Cardiac ventricle fibroblast (primary cell): ENCODE measurements at places on chromosomes 5 and 9. TPM values are rescaled to one million over a fixed set of nuclear protein-coding genes. Genes with fewer than 3 reads are reported as not detected.

The AGXT2 gene
- not detected in 2 replicates for total RNA-seq

The CER1 gene
- total RNA-seq = not detected in 2 replicates

The C5orf58 gene
- total RNA-seq = not detected in 2 replicates

The PLCXD3 gene
- total RNA-seq = 71.4 and 74.8 TPM in 2 replicates

The RASEF gene
- not detected in 2 replicates for total RNA-seq

The HAVCR1 gene
- not detected in 2 replicates for total RNA-seq
